Posterior cingulate gyrus (tissue), 11 donors: ENCODE measurements at places on chromosomes 1 and 21.

GRCh38 chr1:168964478-168964877 is 142.0 kb upstream of the ATP1B1 start:
- DNase-seq: no peak

- no peak for DNase-seq
Observed at GRCh38 chr1:159140474-159140873, 30.9 kb upstream of the CADM3 start.

GRCh38 chr21:24272521-24272938 is 1334.8 kb downstream of the MRPL39 start:
- no peak for DNase-seq

GRCh38 chr1:94250341-94250740 is 13.0 kb upstream of the ARHGAP29 start:
- DNase-seq: no peak
